ENCODE measurements at places on chromosomes 2 and 18.

DNA sequence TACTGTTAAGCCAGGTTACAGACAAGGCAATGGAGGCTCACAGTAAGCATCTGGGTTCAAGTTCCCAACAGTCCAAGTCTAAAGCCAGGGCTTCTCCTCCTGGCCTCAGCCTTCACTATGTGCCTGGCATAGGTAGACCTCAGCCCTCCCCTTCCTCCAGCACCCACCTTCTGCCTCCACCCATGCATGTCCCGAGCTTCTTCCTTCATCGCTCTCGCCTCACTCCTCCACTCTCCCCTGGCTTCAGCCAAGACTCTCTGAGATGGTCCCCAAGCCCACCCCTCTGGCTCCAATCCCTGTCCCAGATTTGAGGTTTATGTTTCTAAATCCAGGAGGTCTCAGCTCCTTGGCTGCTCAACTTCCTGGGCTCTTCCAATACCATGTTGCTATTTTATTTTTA, 26.9 kb downstream of the CENPA start:
- no peak for DNase-seq

DNA sequence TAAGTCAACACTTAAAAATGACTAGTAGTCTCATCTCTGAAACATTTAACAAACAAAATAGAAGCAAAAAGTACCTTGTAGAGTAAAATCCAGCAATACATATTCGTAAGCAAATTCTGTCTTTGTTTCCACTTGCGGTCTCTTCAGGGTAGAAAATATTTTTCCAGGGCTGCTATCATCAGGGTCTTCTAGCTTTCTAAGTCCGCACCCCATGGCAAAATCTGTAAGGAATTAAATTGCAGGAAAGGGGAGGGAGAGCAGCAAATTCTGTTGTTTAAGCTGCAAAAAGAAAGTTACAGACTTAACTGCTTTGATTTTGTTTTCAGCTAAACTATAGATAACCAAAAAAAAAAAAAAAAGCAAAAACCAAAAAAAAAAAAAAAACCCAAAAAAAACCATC, at the start of gene RFTN2:
RFTN2 (minus strand) TSS at position 342 of the 400 bp plus-strand sequence; CDS start at position 213, 129 bp downstream.
- DNase-seq: no peak

DNA sequence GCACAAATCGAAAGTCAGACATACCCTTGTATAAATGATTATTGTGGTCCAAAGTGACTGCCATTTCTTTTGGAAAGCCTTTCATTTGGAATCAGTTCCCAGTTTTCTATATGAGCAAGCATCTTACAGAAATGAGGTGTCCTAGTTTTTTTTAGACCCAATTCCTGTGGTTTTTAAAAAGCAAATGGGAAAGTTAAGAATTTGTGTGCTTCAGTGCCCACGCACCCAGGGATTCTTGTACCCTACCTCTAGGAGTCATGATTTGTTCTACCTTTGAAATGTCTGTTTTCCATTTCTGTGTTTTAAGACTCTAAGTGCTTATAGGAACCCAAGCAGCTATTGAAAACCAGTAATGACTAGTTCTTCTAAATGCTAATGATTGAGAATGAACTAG, 218.1 kb downstream of the CAMKMT start:
- no peak for DNase-seq

DNA sequence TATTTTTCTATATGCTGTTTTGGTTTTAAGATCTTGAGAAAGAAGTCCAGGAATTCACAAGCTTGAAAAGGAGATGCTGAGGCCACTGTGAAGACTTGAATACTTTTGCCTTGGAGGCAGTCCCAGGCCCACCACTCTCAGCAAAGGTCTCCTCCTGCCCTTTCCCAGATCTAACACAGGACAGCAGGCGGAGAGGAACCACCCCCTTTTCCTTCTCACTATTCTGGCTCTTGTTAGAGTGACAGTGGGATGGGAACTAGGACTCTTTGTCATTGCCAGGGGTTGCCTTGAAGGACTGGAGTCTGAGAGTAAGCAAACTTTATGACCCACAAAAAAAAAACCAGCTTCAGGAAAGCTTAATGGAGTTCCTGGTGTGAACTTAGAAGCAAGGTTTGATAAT, 54.7 kb downstream of the E2F6 start:
- no peak for DNase-seq

DNA sequence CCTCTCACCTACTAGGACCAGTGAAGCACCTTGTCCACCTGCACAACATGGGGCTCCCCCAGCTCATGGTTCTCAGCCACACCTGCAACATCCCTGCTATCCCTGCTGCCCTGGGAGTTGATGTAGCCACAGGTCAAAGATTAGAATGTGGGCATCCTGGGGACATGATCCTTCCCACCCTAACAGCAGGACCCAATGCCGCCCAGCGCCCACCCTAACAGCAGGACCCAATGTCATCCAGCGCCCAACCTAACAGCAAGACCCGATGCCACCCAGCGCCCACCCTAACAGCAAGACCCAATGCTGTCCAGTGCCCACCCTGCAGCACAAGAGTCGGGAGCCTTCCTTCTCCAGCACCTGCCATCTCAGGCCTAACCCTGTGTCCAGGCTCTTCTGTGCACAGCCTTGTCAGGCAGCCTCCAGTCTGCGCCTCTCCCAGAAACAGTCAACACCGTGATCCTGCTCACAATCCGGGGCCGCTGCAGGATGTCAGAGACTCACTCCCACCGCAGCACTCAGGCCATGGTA, 237.3 kb upstream of the SALL3 start:
- DNase-seq: no peak

- DNase-seq: no peak
Measured at GRCh38 chr2:19837235-19837766, 64.5 kb downstream of the TTC32 start.

GRCh38 chr2:100141906-100142305, 484 bp downstream of the AFF3 start:
- no peak for DNase-seq

DNA sequence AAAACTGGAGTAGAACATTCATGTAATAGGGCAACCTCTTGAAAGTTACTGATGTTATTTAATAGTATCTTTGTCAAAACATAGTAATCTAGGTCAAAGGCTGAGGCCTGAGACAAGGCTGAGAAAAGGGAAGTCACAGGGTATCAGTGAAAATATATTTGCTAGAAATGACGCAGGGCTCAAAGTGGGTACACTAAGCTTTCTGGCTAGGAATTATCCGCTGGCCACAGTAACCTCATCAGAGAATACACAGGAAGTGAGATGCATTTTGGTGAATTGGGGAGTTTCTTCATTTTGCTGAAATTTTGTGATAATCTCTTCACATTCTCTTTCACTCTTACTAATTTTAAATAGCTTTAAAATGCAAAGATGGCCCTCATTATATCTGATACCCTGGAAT, 206.8 kb downstream of the OTX1 start:
- DNase-seq: no peak

GRCh38 chr2:129480790-129481189, 498.7 kb upstream of the RAB6C start:
- no peak for DNase-seq

DNA sequence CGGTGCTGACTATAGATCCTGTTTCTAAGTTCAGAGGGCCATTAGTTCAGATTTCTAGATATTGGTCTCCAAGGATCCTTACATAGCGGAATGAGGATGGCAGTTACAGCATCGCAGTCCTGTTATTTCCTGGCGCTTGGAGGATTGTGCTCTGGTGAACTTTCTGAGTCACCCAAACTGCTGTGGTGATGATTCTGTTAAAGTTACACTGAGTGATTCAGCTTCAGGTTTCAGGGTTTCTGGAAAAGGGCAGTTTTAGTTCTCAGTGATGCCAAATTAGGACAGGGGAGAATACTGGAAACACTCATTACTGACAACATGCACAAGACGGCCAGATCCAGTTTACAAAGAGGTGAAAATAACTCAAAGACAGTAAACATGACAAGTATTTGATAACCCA, 52.1 kb upstream of the ANKRD62 start:
- no peak for DNase-seq

GRCh38 chr2:216882876-216883275, 23.0 kb upstream of the TNP1 start:
- DNase-seq: no peak

DNA sequence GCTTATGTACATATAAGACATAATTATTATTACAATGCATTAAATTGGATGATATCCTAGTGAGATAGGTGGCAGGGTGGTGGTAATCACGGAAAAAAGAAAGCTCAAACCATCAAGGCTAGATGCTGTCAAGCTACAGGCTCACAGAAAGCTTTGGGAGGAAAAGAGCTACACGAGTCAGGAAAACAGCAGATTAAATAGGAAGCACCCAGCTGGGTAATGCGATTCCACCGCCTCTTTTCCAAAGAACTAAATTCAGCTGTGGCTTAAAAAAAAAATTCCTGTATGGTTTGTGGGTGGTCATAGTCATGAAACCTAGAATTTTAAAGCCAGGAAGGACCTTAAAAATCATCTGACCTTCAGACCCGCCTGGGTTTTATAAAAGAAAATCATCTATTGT, 23.7 kb upstream of the PTPN4 start:
- DNase-seq: no peak

- no peak for DNase-seq
Measured at GRCh38 chr2:238431-238830, 25.4 kb downstream of the SH3YL1 start.

GRCh38 chr2:240586919-240587800, 626 bp downstream of the CAPN10 start:
- no peak for DNase-seq

DNA sequence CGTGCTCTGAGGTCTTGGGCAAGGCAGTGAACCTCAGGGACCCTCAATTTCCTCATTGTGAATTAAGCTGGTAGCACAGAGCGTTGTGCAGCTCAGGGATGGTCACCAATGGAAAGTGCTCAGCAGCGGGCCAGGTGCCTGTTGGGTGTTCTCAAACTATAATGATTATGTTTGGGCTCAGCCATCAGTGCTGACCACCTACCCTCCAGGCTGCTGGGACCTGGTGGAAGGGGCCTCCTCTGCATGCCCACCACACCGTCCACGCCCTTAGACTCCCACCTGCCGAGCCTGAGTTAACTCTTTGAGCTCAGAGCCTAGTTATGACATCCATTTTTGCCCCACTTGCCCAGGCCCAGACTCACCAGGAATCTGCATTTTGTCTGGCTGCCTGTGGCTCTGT, 35.0 kb downstream of the GLI2 start:
- DNase-seq: no peak

GRCh38 chr2:146386096-146386495, 1458.7 kb upstream of the ACVR2A start:
- no peak for DNase-seq

DNA sequence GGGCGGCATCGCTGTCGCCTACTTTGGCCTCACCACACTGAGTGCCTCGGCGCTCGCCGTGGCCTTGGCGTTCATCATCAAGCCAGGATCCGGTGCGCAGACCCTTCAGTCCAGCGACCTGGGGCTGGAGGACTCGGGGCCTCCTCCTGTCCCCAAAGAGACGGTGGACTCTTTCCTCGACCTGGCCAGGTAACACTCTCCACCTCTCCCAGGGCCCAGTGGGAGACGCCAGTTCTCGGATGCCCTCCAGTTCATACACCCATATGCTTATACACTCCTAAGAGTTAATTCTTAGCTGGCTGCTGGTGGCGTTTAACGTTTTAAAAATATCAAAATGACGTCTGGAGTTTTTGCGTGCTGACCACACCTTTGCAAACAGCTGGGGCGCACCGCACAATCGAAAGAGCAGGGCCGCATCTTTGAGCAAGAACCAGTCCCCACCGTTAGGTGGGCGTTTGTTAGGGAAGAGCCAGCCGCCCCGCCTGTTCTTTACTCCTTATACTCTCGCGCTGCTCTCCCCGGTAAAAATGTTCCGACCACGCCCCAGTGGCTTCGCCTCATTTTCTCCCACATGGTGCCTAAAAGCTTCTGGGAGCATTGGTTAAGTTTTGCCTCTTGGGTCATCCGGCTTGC, 899 bp downstream of the SLC1A4 start:
- DNase-seq: no peak

- no peak for DNase-seq
Measured at GRCh38 chr18:22211657-22212056, 42.3 kb downstream of the GATA6 start.

DNA sequence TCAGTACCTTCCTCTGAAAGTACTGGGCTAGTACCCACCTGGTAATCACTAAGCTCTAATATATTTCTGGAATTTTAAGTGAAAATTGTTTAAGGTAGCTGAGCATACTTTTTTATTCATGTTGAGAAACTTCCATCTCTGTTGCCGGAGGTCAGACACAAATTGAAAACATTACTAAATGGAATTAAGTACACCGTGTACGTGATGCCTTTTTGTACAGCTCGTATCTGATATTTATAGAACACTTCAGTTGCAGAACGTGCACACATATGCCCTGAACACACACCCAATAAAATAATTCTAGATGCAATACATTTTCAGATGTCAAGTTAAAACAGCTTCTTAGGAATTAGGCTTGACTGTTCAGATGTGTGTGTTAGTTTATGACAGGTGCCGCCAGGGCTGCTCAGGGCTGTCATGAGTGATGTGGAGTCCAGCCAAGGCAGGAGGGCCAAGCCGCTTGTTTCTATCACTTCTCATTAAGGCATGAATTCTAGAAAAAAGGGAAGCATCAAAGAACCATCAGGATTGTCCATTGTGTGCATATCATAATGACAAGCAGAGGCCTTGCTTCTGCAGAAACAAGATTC, 80.9 kb upstream of the FOSL2 start:
- no peak for DNase-seq

DNA sequence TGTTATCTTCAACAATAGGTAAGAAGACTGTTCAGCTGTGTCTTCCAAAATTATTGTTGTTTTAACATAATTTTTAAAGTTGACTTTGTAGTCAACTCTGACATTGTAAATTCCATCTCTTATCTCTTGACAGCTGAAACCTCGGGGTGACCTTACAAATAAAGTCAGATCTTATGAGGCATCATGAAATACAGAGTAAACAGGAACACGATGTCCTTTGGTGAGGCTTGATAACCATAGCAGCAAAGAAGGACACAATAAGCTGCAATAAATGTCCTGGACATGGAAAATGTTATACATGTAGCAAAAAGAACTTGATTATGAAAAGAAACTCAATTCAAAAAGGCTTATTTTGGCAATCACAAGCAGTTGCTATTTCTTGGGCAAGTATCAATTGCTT, 618.9 kb upstream of the SLC39A10 start:
- no peak for DNase-seq

DNA sequence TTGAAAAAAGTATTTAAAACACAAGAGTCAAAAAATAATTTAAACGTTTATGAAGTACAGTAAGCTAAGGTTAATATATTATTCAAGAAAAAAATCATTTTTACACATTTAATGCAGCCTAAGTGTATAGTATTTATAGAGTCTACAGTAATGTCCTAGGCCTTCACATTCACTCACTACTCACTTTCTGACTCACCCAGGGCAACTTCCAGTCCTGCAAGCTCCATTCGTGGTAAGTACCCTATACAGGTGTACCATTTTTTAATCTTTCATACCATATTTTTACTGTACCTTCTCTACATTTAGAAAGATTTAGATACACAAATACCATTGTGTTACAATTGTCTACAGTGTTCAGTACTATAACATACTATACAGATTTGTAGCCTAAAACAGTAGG, 20.9 kb upstream of the RPRD1A start:
- no peak for DNase-seq

Measured in activated naive CD4-positive, alpha-beta T cell (primary cell).